ENCODE measurements at places on chromosomes 12 and 14.

GRCh38 chr12:68497107-68497506 is 113.6 kb upstream of the RAP1B start:
- DNase-seq: no peak

DNA sequence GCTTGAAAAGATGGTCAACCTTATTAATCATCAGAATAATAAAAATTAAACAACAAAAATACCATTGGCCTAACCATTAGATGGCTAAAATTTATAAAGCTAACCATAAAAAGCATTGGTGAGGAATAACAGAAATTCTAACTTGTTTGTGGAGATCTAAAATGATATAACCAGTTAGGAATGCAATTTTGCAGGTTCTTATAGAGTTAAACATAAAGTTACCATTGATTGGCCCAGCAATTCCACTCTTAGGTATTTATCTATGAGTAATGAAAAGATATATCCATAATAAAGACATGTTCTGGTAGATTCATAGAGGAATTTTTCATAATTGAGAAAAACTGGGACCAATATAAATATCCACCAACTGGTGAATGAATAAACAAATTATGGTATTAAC is 1098.6 kb downstream of the FSCB start:
- no peak for DNase-seq

DNA sequence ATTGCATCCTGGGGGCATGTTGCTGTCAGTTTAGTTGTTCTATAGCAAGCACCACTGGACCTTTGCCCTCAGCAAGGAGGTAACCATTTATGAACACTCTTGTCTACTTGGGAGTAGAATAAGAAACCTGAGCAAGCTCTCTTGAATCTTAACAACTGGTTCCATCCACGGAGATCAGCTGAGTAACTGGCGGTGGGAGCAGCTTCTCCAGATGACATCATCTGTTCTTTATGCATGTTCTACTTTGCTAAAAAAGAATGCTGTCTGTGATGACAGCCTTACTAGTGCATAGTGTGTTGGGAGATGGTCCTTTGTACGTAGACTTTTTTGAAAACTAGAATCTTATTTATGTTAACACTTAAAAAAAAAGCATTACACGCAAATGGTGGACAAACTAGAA is 17.7 kb downstream of the SLC4A8 start:
- no peak for DNase-seq

DNA sequence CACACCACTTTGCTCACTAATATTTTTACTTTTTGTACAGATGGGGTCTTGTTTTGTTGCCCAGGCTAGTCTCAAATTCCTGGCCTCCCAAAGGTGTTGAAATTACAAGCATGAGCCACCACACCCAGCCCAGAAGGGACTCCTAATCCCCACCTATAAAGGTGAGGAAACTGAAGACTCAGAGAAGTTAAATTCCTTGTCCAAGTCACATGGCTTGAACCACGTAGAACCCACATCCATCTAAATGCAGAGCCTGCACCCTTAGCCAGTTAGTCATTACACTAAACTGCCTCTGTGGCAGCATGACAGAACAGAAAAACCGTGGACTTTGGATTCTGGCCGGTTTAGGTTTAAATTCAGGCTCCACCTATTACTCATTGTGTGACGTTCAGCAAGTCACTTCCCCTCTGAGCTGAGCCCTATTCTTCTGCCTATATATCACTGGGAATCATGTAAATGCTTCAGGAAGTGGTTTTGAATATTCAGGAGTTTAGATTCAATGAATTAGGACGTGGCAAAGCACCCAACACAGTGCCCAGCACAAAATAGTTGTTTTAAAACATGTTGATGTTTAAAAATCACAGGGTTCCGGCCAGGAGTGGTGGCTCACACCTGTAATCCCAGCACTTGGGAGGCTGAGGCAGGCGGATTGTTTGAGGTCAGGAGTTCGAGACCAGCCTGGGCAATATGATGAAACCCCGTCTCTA is 3.0 kb upstream of the CORO1C start:
- DNase-seq: no peak

DNA sequence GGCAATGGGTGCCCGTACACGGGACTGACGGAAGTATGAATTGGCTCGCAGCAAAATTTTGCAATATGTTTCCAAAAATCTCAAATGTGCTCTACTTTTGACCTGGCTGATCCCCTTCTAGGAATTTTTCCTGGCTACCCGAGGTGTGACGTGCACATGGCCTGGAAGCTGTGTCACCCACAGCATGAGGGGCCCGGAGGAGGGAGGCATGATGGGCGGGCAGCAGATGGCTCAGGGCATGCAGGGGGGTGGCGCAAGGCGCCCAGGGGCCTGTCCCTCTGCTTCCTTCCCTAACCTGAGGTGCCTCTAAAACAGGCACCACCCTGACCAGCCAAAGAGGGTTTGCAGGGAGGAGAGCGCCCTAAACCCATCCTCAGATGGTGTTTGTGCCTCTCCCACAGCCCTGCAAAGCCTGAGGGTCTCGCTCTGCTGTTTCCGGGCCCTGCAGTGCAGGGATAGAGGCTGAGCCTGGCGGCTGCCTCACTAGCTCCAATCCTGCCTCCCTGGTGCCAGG is 6.7 kb downstream of the GPR132 start:
- no peak for DNase-seq

DNA sequence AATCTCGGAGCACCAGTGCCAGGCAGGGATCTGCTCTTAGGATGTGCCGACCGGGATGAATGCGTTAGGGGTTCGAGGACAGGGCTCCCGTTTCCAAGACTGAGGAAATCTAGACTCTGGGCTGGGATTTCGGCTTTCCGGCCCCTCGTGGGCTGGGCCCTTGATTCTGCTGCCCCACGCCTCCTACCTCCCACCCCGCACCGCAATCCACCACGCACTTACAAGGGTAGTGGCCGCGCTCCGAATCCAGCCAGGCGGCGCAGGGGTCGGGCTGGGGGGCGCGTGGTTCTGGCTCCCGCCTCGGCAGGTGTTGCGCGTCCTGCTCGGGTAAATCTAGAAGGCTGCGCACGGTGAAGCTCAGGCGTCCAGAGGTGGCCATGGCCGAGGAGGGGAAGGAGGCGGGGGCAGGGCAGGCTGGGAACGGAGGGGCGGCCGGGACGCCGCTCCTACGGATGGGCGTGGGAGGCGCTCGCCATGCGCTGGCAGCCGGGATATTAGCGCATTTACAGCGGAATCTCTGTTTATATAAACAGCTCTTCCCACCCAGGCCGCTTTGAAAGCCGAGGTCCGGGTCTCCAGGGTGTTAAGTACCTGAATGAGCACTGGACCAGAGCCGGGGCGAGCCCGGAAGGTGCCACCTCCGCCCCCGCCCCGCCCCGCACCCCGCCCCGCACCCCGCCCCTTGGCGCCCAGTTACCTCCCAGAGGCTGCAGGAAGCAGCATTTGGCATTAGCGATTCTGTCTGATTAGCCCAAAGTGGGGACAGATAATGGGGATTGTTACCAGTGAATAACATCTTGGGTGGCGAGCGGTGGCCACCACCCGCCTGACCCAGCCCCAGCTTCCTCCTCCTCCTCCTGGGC is at the start of gene NKX2-8:
NKX2-8 (minus strand) TSS at position 604 of the 863 bp plus-strand sequence; CDS start at position 379, 225 bp downstream.
- DNase-seq: no peak

GRCh38 chr12:124493809-124494750 is 73.3 kb downstream of the NCOR2 start:
- DNase-seq: no peak

GRCh38 chr14:67002994-67003753 is 186.1 kb upstream of the GARIN2 start:
- no peak for DNase-seq

- DNase-seq: no peak
Observed at GRCh38 chr14:89700801-89701200, 253.7 kb downstream of the EFCAB11 start.

DNA sequence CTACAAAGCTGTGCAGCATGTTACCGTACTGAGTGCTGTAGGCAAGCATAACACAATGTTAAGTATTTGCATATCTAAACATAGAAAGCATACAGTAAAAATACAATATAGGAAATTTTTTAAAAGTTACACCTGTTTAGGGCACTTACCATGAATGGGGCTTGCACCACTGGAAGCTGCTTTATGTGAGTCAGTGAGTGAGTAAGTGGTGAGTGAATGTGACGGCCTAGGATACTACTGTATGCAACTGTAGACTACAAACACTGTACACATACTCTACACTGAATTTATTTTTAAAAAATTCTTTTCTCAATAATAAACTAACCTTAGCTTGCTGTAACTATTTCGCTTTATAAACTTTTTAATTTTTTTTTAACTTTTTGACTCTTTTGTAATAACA is 82.1 kb upstream of the FSCB start:
- DNase-seq: no peak

DNA sequence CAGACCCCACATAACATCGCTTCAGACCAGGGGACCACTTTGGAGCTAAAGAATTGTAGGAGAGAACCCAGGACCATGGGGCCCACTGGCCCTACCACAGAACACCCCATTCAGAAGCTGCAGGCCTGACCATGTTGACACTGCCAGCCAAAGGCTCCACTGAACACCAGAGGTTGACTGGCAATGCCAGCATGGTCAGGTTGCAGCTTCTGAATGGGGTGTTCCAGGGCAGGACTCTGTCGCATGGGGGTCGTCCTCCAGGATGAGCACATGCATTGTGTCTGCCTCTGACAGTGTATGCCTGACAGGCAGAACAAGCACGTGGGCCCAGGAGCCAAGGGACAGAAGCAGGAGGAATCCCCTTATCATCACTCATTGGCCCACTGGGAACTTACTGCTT is 34.1 kb downstream of the DIO3 start:
- DNase-seq: no peak

DNA sequence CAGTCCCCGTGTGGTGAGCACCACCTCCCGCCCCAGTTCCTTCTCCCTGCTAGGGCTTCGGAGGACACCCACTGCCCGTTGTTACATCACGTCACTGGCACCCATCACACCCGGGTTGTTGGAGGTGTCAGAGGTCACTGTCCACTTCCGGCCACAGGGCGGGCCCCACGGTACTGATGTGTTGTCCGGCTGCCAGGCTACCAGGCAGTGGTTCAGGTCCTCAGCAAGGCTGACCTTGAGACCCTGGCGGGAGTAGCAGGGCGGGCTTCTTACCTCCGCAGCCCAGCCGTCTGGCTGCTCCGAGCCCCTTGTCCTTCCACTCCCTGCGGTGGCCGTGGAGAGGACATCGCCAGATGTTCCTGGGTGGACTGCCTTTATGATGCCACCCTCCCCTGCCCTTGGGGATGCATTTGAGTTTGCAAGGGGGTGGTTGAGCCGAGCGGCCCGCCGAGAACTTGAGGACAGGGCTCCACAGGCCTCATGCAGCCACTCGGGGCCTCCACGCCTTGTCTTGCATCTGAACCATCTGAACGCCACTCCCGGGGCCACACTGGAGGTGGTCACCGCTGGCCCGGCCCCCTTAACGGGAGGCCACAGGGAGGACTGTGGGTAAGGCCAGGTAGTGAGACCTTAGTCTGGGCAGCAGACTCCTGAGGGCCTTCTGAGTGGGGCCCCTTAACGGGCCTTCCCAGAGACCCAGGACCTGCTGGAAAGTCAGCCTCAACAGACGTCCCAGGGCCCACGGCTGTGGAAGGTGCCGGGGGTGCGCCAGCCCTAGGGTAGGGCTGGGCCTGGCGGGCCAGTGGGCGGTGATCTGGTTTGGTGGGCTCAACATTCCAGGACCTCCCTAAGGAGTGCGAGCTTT is 27.1 kb upstream of the PLD4 start:
- DNase-seq: no peak

DNA sequence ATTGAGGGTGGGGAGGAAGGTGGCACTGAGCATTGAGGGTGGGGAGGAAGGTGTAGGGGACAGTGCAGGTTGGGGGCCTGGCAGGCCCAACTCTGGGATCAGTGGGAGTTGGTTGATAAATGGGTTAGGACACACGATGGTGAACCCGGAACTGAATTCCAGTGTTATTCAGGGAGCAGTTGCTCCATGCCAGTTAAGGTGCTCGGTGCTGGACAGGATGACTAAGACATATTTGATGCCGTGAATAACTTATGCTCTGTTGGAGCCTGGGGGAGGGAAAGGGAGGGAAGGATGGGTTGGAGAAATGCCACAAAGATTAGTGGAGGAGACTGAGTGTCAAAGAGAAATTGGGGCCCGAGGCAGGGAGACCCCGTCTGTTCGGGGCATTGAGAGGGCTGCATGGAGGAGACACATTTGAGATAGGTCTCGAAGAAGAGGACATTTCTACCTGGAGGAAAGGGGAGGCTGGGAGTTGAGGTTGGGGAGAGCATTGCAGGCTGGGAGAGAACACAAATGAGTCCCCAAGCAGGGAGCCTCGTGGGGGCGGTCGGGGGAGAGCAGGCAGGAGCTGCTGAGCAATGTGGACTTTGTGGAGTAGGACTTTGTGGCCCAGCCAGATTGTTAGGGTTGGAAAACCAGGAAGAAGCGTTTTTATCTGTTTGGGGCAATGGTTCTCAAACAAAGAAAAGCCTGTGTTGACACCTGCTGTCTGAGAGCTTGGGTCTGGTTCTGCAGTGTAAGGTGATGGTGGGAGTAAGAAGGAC is 65.3 kb downstream of the IQSEC3 start:
- DNase-seq: no peak

DNA sequence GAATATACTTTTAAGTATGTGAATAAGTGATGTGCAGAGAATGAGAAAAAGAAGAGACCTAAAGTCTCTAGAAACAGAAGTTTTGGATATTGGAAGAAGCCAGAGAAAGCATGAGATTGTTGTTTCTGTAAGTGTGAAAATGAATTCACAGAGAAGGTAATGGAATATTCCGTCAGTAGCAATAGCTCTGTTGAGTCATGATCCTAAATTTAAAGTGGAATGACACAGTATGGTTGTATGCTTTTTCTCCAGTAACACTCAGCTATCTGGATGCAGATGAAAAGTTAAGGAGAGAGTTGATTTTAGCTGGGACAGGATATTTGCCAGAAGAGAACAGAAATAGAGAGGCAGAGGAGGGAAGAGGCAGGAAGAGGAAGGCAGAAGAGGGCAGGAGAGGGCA is 1166.3 kb downstream of the GALC start:
- no peak for DNase-seq

- no peak for DNase-seq
Observed at GRCh38 chr12:43836475-43836989, 651 bp downstream of the TMEM117 start.

GRCh38 chr12:108685469-108686260 is 45.7 kb downstream of the CORO1C start:
- DNase-seq: no peak

- DNase-seq: no peak
Observed at GRCh38 chr14:51648296-51648695, 3.4 kb upstream of the FRMD6 start.
